Right kidney (tissue), 9 donors: ENCODE measurements at places on chromosomes 3 and 15.

- no peak for DNase-seq
These were observed 16.5 kb downstream of the MYH15 start for GRCh38 chr3:108493862-108494261.

- no peak for DNase-seq
These were observed 500.5 kb downstream of the TBL1XR1 start for GRCh38 chr3:176696816-176697215.

- DNase-seq: no peak
These were observed 784.6 kb downstream of the NR2F2 start for GRCh38 chr15:97114900-97115760.

DNA sequence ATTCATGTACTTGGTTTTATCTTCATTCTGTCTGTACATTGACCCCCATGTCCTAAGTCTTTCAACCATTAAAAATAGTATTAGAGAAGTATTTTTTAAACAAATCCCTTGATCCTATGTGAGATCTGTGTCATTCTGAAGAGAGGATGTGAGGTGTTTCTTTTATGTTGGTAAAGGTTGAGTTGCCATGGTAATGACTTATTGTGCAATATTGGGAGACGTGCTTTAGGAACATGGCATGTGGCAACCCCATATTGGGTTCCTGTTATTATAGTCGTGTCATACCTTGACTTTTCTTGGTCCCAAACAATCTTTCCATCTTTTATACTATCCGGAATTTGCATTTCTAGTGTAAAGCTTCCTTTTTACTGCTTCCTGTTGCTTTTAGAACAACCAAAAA, 203.1 kb downstream of the KCNAB1 start:
- DNase-seq: no peak

DNA sequence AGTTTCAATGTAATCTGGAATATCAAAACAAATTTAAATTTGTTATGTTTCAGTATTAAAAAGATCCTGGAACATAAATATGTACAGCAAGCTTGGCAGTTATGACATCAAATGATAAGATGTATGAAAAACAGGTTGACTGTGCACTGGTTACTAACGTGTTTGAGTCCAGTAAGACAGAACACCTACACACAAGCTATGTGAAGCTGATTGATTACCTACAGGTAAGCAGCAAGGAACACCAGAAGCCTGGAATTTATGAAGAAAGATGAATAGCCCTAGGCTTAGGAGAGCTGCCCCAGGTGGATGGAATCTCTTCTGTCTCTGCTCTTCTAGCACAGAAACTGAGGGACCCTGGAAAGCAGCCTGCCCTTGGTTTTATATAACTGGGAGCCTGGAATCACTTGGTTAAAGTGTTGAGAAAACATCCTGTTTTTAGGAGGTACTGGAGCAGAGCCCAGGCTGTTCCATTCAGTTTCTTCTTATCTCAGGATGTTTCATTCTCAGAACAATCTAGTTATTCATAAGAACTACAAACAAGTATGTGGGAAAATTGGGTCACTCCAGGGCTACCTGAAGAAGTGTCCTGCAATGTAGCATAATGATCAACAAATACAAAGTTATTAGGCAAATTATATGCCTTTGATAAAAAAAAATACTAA, 36.3 kb downstream of the SLITRK3 start:
- DNase-seq: no peak

GRCh38 chr15:62719316-62719715, 323.2 kb upstream of the TPM1 start:
- no peak for DNase-seq

DNA sequence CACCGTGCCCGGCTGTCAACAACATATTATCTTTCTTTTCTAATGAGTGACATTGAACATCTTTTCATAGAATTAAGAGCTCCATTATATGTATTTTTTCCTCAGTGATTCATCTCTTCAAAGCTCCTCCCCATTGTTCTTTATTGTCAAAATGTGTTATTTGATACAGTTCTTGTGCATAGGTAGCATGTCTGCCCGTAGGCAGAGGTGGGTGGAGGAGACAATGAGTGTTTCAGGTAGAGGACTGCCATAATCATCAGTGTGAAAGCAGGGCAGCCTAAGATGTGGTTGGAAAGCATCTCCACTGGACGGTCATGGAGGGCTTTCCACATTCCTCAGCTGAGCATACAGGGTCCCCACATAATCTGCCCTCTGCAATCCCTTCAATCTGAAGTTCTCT, 452.0 kb upstream of the MCTP2 start:
- DNase-seq: no peak

- no peak for DNase-seq
These were observed 11.9 kb downstream of the STT3B start for GRCh38 chr3:31544634-31545033.

DNA sequence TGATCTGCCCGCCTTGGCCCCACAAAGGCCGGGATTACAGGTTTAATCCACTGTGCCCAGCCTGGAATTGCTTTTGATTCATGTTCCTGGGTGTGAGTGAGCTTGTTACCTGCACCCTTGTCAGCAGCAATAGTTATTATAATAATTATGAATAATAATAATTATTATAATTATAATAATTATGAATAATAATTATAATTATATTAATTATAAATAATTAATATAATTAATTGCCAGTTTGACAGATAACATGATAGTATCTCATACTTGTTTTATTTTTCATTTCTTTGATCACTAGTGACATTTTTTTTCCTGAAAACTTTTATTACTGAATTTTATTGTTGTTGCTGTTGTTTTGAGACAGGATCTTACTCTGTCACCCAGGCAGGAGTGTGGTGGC, 21.1 kb upstream of the TRAK1 start:
- DNase-seq: no peak

DNA sequence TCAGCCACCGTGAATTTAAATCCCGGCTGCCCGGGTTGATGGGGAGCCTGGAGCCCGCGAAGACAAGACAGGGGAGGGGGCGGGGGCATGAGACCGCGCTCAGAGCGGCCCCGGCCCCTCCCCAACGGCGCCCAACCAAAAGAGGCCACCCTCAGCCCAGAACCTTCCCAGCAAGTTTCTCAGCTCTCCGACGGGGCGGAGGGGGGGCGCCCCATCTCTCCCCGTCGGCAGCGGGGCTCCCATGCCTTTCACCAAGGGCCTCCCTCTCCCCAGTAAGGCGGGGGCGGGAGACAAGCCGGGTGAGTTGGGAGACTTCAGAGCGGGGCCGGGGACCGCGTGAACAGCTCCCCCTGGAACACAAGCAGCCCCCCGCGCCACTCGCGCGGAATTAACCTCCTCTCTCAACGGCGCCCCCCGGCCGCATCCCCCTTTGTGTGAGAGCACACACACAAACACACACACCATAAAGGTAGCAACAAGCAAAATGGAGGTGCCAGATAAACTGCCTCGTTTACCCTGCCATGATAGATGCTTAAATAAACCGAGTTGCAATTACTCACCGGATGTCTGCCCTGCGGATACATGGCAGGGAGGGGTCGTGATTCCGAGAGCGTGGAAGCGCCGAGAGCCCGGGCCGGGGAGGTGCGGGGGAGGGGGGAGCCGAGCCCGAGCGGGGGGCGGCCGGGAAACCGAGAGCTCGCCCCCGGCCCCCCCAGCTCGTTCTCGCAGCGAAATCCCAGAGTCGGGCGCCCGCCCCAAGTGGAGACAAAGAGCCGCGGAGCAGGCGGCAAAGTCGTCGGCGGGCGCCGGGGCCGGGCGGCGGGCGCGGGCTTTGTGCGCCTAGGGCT, 1.3 kb downstream of the TLE3 start:
- DNase-seq: peak; percentile 82
